Caudate nucleus (tissue), 63 donors: ENCODE measurements at places on chromosomes 16 and 17.

DNA sequence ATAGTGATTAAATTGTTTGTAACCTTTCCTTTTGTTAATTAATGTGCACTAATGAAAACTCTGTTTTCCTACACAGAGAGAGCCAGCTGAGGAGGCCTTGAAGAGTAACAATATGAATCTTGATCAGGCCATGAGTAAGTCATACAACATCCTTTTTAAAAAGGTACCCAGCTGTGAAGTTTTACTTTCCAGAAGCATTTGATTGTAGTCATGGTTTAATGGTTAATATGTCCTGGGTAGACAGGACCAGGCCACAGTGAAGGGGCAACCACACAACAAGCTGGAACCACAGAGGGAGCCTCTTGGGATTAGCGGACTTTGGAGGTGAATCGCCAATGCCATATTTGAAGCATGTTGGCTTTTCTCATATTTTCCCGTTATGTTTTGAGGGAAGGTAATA, 55.6 kb downstream of the TMC6 start:
- no peak for DNase-seq

DNA sequence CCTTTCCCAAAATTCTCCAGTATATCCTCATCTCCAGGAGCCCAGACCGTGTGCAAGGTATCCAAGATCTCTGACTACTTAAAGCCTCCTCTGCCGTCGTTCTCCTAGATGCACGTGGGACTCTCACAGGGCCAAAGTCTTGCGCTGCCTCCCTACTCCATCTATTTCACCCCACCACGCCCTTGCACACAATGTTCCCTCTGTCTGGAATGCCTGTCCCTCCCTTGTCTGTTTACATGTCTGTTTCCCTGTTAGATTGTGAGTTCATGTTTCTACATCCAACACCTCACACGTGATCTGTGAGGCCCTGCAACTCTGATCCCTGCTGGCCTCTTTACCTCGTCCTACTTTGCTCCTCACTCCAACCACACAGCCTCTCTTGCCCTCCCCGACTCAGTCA, 4.9 kb upstream of the FZD2 start:
- no peak for DNase-seq

DNA sequence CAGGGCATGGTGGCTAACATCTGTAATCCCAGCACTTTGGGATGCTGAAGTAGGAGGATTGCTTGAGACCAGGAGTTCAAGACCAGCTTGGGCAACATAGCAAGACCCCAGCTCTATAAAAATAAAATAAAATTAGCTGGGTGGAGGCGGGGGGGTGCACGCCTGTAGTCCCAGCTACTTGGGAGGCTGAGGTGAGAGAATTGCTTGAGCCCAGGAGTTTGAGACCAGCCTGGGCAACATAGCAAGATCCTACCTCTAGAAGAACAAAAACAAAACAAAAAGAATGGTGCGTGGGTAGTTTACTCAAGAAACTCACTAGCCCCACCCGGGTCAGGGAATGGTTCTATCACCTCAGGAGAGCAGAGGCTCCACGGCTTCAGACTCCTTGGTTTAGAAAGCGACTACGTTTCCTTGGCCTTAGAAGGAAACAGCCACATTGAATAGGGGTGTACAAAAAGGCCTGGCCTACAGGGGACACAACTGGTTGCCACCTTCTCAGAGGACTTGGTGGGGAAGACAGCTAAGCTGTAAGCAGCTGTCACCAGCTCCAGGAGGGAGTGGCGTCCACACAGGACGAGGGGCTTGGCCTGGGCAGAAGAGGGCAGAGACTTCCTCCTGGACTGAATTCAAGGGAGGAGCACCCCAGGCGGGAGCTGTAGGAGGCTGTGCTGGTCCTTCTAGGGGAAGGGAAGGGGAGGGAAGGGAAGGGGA, 716 bp downstream of the TK1 start:
- DNase-seq, result no peak

DNA sequence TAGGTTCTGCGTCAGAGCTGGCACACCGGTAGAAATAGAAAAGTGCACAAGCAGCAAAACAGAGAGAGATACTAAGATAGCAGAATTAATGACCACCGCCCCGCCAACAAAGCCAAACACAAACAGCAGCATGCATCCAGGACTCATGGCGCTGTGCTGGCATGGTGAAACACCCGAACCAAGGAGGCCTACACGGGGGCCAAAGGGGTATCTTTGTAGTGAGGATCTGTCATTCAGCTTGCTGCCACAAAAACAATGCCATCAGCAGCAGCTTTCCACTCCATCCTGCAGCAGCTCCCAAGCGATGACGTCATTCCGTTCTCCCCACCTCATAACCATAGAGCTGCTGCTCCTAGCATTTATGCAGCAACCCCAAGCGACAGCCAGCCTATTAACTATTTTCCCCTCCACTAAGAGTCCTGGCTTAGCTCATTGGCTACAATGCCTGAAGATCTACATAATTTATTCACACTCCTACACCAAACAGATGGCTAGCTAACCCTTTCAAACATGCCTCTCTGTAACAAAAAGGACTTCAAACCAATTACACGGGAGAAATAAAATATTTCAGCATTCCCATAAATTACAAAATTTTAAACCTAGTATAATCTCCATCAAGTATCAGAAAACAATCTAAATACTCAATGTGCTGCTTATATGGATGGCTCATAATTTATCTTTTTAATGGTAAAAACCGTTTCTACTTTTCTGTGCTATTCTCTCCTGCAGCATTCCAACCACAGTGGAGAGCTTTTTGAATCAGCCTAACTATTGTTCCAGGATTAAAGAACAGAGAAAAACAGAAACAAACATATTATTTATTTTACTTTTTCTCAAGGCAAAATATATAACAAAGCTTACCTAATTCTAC, 73.9 kb downstream of the SPAG9 start:
- peak; percentile 75 for DNase-seq

- no peak for DNase-seq
These were observed 223.9 kb downstream of the WWOX start for GRCh38 chr16:78323315-78323714.

- no peak for DNase-seq
These were observed 15.9 kb downstream of the CDK5R1 start for GRCh38 chr17:32502710-32503109.

DNA sequence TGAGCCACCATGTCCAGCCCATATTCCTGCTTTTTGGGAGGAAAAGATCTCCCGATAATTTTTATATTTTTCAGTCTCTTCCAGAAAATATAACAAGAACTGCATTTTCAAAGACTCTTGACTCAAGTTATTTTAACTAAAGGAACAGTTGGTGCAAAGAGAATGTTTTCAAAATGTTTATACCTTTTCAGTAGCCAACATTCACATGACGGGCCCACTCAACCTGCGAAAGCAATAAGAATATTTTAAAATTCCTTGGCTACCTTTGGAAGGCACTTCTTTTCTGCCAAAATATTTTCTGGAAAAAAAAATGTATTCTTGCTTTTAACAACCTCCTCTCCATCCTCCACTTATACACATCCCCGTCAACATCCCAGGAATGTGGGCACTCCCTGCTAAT, 140.3 kb downstream of the ZNF18 start:
- DNase-seq, result no peak

- no peak for DNase-seq
These were observed 3.1 kb upstream of the KRT36 start for GRCh38 chr17:41492771-41493170.
